Kidney (tissue), 22 donors: ENCODE measurements at places on chromosomes 13 and 19.
A peak's percentile ranks its signal among the peaks of the same experiment; 100 is the strongest.

GRCh38 chr13:99276706-99277105 is 18.5 kb upstream of the GPR18 start:
- no peaks in the 10 kb centered on the region for H3K27me3 ChIP-seq
- H3K4me1 ChIP-seq: no peaks in the 10 kb centered on the region
- no peak overlapping the region for H3K4me3 ChIP-seq
- H3K36me3 ChIP-seq: no peaks in the 10 kb centered on the region
- no peak overlapping the region for H3K27ac ChIP-seq

GRCh38 chr13:75651013-75651412 is 14.9 kb downstream of the LMO7 start:
- no peaks in the 10 kb centered on the region for H3K27me3 ChIP-seq
- H3K36me3 ChIP-seq: no peaks in the 10 kb centered on the region
- H3K27ac ChIP-seq: no peak overlapping the region
- H3K4me3 ChIP-seq: no peak overlapping the region

GRCh38 chr13:50323440-50324065 is 308.3 kb downstream of the KCNRG start:
- no peaks in the 10 kb centered on the region for H3K27me3 ChIP-seq
- no peak overlapping the region for H3K4me3 ChIP-seq
- no peak overlapping the region for H3K27ac ChIP-seq
- H3K36me3 ChIP-seq: no peaks in the 10 kb centered on the region
- no peak for DNase-seq

- no peak for DNase-seq
- H3K36me3 ChIP-seq: no peaks in the 10 kb centered on the region
- H3K4me1 ChIP-seq: no peaks in the 10 kb centered on the region
- no peak overlapping the region for H3K4me3 ChIP-seq
- H3K27me3 ChIP-seq: peaks cover 39% of the 10 kb centered on the region
These were observed 8.2 kb upstream of the ERFL start for GRCh38 chr19:41936416-41936850.

GRCh38 chr13:37995092-37995491 is 125.5 kb upstream of the TRPC4 start:
- peak; percentile 54 for DNase-seq
- no peak overlapping the region for H3K4me3 ChIP-seq
- H3K4me1 ChIP-seq: no peaks in the 10 kb centered on the region
- no peaks in the 10 kb centered on the region for H3K36me3 ChIP-seq
